ENCODE measurements at places on chromosomes 16 and 17.

GRCh38 chr16:56748826-56749225, 18.9 kb downstream of the NUP93 start:
- no peak for DNase-seq

GRCh38 chr16:2799859-2800226, 1.6 kb downstream of the PRSS41 start:
- no peak for DNase-seq

DNA sequence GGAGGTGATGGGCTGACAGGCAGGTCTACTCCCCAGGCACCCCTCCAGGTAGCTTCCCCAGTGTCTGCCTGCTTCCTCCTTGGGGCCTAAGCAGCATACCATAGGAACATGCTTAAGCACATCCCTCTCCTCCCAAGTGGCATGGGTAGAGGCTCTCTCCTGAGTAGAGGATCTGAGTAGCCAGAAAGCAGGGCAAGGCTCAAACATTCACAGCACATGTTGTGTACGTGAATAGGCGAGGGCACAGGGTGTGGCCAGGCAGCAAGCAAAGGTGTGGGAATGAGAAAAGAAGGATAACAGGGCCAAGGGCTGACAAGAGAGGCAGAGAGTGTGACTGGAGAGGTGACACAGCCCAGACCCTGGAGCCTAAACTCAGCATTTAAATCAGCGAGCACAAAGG, 29.7 kb upstream of the GFOD2 start:
- DNase-seq: no peak

DNA sequence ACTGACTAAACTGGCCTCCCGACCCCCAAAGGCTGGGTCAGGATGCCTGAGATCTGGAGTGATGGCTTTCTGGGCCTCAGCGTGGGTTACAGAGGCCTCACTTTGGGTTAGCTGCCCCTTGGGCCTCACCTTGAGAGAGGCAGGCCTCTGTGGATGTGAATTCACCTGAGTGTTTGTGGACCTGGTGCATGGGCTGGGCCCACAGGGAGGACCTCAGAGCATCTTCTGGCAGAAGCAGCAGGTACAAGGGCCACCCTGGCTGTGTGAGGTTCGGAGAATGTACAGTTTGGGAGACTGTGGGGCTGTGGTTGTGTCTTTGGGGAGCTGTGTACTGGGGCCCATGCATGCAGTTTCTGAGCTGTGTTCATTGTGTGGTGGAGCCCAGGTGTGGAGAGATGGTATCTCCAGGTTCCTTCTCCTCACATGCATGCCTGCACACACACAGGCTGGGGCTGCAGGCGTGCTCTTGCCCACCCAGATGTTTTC, 18.3 kb downstream of the RARA start:
- DNase-seq: no peak

- no peak for DNase-seq
These were observed 82.3 kb downstream of the SDR42E1 start for GRCh38 chr16:81928975-81929374.

DNA sequence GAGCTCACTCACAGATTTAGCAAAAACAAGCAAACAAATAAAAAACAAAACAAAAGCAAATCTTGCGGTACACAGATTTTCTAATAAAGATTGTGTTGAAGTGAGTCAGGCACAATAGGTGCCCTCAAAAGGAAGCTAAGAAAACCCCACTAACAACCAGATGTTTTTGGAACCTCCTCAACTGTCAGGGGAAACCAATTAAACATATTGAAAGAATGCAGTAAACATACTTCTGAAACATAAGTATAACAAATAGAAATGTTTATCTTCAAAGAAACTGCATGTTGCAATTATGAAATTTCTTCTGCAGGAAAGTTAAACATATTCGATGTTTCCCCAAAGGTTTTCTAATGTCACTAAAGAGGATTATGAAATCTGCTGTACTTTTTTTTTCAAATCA, 110.5 kb upstream of the CORO6 start:
- no peak for DNase-seq

GRCh38 chr17:82648742-82649331, 593 bp upstream of the WDR45B start:
- no peak for DNase-seq

DNA sequence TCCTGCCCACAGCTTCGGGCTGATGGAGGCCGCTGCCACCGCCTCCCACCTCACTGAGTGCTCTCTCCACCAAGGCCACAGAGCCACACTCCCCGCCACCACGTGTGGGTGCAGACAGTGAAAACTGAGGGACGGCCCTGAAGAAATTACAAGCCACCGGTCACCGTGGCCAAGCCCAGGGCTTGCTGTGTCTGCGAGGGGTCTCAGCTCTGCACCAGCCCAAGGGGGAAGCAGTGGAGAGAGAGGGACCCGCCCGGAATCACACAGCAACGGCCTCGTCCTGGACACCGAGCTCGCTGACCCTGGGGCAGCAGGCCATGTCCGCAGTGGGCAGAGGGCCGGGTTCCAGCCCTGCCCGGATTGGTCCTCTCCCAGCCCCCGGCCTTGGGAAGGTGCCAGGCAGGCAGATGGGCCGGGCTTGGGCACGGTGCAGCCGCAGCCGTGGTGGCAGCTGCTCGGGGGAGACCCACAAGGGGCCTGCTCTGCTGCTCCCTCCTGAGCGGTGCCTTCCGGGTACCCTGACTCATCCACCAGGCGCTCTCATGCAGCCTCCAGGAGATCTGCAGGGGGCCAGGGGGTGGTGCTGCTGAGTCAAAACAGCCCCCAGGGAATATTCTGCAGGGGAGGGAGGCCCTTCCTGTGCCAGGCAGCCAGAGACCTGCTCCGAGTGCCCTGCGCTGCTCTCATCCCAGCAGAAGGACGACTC, 52.0 kb downstream of the CBFA2T3 start:
- DNase-seq: no peak

DNA sequence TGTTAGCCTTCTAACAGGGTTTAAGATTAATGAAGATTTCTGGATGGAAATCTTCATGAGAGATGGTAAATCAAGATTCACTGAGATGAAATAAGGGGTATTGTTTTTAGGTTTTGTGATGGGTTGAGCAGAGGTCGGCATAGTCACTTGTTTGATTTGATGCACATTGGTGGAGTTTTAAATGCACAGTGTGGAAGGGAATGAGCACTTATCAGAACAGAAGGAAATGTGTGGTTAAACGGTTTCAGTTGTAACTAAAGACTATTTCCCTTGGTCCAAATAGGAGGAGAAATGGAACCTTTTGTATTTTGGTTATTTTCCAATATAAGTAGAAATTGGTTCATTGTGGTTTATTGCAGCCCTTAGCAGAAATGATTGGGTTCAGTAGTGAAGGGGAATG, 34.1 kb downstream of the CBFB start:
- no peak for DNase-seq

DNA sequence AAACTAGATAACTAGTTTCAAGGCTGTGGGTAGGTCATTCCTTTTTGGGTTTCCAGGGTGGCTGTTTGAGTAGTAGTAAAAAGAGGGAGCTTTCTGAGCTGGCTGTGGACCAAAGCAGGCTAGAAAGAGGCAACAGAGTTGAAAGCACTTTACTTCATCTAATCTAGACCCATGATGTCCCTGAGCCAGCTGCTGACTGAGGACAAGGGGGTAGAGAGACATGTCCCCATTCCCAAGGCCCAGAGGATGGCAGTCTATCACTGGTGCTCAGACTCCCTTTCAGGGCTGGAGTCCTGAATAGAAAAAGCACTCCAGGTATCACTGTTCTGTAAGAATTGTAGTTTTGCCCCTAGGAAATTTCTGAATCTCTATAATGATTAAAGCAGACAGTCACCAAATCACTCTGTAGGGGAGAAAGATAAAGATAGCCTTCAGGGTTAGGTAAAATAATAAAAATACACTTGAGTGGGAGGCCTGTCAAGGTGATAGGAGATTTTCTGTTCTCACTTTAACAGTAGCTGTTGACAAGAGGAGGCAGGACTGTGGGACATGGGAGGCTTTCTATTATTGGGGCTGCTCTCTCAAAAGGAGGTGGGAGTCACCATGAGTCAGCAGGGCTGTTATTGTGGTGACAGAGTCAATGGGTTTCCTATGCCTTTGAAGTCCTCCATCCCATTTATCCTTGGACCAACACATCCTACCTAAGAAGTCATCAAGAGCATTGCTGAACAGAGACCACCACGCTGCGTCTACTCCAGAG, 190.2 kb upstream of the MPHOSPH6 start:
- DNase-seq: no peak
